CD4-positive, alpha-beta T cell treated with Interleukin-10 for 1 hour (primary cell): ENCODE measurements at places on chromosomes 11 and 22.

DNA sequence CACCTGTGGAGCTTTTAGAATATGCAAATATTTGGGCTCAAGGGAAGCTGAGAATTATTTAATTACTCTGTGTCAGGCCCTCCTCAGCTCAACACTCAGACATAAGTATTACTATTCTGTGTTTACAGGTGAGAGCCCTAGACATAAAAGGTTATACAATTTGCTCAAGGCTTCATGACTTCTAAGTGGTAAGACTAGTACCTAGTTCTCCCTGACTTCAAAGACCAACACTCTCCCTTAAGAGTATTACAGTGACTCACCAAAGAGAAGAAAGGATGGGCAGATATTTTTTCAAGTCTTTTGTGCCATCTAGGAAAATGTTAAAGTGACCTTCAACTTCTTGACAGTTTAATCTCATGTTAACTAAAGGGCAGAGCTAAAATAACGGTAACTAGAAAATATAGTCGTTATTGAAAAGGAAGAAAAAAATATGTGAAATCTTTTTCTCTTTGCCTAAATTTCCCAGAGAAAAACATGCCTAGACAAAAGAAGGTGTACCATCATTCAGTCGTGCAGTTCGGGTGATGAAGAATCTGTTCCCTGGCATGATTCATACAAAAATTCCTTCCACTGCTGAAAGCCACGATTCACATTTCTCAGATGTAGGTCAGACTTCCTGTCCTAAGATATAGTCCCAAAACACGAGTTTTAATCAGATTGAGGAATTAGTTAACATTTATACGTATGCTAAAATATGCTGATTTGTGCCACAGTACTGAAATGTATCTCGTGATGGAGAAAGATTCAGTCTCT lies 849.1 kb upstream of the API5 start:
- no peak for DNase-seq

- no peak for DNase-seq
These were observed 32.9 kb downstream of the USP35 start for GRCh38 chr11:78221396-78222315.

- no peak for DNase-seq
These were observed 54.9 kb downstream of the MTNR1B start for GRCh38 chr11:93024369-93024768.

DNA sequence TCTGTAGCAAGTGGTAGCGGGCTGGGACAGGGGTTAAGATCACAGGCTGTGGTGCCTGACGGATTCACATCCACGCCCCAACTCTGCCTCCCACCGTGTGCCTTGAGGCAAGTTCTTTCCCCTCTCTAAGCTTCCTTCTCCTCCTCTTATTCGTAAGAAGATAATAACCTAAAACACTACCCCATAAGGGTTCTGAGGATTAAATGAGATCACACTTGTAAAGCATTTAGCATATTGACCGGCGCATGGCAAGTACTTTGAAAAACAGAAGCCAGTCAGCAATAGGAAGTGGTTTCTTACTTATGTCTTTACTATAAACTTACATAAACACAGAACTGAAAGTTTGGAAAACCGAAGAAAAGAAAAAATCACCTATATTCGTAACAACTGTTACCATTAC lies 15.5 kb upstream of the LMO2 start:
- no peak for DNase-seq

- DNase-seq, result no peak
These were observed 56.2 kb upstream of the CRYBB3 start for GRCh38 chr22:25143156-25144076.

GRCh38 chr11:44361813-44362212 lies 51.9 kb upstream of the ALX4 start:
- no peak for DNase-seq

DNA sequence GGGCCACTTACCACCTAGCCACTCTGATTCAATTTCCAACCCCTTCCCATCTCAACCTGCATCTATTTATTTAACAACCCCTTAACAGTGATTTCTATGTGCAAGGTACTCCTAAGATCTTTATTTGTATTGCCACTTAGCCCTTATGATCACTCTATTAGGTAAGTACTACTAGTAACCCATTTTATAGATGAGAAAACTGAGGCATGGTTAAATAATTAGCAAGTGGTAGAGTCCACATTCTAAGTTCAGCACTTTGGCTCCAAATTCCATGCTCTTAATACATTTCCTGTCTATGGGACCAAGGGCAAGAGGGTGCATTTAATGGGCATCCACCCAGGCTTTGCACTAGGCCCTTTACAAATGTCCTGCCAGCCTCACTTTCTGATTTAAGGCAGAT lies 38.1 kb upstream of the CSNK2A3 start:
- DNase-seq, result no peak

GRCh38 chr11:69393865-69394233 lies 87.6 kb upstream of the LINC01488 start:
- no peak for DNase-seq

- DNase-seq, result no peak
These were observed 760.2 kb downstream of the DLG2 start for GRCh38 chr11:84866922-84867321.

DNA sequence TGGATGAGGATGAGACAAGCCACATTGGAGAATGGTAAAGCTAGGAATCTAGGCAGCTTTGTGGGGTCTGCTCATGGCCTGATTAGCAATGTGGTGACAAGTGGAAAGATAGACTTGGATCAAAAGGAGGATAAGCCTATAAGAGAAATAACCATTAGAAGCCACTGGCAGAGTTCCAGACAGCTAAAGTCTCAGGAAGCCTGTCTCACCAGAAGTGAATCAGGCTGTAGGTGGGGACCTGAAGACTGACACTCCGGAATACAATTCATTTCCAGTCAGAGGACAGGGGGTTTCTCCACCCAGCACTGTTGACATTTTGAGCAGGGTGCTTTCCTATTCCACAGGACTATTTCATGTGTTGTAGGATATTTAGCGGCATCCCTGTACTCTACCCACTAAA lies 129.7 kb downstream of the ARHGAP42 start:
- no peak for DNase-seq

DNA sequence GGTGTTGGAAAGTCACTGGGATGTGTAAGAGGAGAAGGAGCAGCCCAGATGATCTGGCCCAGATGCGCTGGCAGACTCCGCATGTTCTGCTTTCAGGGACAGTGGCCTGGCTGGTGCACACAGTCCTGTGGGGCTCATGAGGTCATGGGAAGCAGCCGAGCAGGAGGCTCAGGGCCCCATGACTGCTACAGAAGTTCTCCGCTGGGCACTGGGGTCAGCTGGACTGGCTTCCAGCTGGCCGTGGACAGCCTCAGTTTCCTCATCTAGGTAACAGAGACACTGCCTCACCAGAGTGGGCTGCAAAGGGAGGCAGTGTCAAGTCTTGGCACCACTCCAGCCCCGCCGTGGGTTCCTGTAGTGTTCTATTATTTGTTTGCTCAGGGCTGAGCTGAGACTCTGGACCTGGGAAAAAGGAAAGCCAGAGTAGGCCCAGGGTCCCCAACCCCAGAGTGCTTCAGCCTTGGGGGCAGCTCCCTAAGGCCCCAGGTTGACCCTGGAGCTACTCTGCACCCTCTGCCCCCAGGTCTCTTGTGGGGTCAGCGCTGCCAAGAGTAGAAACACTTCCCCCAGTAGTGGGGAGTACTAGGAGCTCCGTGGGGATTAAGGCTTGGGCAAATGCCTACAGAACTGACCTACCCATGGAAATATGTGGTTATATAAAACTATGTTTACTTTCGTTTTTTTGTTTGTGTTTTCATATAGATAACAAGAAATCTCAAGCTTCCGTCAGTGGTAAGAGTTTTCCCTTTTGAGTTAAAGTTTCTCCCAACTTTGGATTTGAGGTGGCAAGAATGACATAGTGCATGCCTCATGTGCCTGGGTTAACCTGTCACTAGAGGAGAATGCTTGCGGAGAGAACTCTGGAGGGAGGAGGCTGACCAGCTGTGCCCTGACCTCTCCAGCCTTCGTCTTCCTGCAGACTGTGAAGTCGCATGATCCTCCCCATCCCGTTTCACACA lies 45.3 kb downstream of the MED15 start:
- no peak for DNase-seq

- no peak for DNase-seq
These were observed 50.3 kb upstream of the TCF20 start for GRCh38 chr22:42320443-42321416.
